GM12892 (cell line): ENCODE measurements at places on chromosomes 5 and 9.

DNA sequence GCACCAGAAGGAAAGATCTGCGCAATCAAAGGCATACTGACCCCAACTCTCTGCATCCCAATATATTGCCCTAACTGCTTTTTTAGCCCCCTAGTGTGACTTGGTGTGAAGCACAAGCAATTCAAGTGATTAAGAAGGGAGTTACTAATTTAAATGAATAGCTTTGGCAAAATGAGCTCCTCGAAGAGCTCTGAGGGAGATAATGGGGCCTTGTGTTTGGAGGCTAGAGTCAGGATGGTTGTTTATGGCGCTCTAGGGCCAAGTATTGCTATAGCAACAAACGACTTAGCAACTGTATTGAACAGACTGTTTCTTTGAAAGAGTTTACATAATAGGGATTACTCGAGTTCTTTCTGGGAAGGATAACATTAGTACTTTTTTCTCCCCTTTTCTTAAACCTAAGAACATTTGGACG is 11.5 kb upstream of the C5orf58 start:
- DNase-seq: no peak

DNA sequence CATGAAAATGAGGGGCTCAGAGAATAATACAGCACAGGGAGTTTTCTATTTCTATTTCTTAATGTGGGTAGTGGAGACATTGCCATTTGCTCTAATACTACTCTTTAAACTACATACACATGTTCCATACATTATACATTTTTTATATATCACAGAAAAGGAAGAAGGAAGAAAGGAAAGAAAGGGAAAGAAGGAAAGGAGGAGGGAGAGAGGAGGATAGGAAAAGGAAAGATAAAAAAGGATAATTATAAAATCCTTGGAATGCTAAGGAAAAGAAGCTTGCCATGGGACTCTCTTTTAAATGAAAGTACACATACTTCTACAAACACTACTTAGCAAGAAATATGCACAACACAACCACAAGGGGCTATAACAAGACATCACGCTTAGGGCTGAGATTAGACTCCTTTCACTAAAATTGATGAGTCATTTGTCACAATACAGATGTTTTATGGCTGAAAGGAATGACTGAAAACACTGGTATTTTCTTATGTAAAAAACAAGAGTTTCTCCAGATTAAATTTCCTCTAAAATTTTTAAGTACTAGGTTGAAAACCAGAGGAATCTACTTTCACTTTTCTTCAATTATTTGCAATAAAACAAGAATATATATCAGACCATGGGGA is 219.8 kb downstream of the ARL15 start:
- DNase-seq: no peak

DNA sequence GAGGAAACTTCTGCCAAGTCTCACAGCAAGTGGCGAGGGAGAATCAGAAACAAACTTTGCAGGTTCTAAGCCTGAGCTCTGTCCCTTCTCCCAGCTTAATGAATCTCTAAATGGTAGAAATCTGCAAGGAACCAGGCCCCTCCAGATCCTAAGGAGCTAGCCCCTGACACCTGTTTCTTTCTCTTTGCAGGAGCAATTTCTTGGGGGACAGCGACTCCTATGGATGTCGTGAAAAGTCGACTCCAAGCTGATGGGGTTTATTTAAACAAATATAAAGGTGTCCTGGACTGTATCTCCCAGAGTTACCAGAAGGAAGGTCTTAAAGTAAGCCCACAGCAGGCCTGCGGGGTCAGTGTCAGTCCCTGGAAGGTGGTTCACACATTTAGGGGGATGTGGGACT is 21.8 kb downstream of the IL9 start:
- no peak for DNase-seq

DNA sequence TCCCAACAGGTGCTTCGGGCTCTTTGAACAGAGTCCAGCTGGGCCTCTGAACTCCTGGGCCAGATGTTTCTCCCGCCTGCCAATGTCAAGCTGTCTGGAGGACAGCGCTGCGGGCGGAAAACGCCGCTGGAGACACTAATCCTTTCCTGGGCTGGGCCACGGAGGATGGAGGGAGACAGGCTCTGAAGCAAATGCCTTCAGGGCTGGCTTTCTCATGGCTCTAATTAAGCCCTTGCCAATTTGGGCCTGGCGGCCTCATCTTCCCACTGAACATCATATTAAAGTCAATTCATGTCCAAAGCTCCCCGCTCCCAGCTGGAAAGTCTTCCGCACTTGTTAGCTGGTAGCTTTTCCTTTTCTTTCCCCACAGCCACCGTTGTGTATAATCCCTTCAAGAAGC is 72.7 kb downstream of the NTNG2 start:
- no peak for DNase-seq

DNA sequence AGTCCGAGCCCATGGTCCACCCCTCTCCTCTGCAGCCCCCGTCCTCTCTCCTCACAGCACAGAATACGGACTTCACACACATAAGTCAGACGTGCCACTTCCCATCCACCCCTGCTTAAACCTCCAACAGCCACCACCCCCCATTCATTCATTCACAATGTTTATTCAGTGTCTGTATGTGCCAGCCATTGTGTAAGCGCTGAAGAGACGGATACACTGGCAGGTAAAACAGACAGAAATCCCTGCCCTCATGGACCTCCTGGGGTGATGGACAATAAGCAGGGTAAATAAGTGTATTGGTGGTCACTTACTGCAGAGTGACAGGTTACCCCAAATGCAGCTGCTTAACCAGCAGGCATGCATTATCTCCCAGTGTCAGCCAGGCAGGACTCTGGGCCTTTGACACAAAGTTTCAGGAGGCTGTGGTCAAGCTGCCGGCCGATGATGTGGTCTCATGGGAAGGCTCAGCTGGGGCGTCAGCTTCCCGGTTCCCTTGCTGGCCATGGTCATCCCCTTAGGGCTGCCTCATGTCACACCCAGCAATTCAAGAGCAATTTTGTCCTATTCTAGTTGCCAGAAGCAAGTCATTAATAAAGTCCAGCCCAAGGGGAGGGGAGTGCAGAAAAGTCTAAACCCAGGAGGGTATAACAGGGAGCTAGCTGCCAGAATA is 1.8 kb upstream of the PAXX start:
- no peak for DNase-seq

GRCh38 chr5:159133041-159133741 is 33.5 kb upstream of the EBF1 start:
- peak; percentile 13 for DNase-seq

DNA sequence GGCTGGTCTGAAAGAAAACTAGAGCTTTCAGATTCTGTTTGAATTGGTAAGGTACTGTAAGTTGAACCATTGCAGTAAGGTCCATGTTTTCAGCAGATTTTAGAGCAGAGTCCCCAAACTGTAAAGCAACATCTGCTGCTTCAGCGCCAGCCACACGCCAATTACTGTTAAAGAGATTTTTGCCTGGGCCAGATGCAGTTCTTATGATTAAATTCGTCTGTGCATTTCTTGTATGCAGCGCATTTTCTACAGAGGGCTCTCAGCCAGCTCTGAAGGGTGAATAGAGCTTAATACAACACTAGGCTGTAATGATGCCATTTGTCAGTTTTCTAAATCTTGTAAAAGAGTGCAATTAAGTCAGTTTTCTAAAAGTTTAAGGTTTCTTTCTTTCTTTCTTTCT is 246.3 kb downstream of the COX7C start:
- DNase-seq: no peak

DNA sequence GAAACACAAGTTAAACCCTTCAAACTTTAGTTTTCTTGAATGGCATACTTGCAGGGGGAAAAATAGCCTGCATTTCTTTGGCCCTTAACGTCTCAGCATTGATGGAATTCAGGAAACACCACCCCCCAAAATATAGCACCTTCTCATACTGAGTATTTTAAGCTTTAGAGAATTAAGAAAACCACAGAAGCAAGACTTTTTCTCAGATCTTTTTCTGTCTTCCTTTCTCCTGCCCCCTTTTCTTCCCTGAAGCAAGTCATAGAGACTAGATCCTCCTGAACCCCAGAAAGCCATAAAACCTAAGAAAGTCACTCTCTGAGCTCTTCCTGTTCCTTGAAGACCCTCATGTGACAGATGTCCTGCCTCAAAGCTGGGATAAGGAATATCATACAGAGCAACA is 1069.9 kb downstream of the EFNA5 start:
- no peak for DNase-seq

DNA sequence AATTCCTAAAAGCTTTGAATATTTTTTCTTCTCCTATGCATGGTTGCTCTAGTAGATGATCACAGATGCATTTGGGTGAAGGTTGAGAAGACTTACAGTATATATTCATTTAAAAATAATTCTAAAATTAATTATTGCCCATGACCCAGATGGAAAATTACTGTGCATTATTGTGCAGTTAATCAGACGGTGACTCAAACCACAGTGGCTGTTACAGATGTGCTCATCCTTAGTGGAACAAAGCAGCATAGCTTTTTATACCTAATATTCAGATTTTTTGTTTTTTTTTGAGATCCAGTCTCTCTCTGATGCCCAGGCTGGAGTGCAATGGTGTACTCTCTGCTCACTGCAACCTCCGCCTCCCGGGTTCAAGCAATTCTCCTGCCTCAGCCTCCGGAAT is 10.7 kb downstream of the OR2V1 start:
- DNase-seq: no peak

DNA sequence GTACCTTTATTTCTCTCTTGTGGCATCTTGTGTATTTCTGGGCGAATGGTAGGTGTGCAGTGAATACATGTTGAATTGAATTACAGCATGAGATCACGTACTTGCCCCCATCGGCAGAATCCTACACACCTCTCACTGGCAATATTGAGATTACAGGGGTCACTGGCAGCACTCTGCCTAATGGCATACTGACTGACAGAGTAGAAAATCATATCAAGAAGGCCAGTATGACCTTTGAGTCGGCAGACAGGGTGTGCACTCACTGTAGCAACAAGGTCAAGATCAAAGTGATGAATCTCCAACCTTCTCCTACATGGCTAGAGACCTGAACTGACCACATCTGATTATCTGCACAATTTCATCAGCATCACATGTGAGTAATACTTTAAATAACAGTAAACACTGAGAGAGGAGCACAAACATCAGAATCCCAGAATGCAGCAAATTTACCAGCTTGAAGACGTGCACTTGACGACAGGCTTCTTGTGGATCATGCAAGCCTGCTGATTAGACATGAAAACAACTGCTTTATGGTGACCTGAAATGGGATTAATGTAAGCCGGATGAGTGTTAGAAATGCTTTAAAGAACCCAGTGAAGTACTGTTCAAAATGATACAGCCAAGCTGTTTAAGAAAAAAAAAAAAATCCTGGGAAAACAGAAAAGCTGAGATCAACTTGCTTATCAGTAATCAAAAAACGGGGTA is 267.1 kb upstream of the EFNA5 start:
- no peak for DNase-seq

GRCh38 chr5:76479973-76480667 is 77.0 kb downstream of the IQGAP2 start:
- no peak for DNase-seq

DNA sequence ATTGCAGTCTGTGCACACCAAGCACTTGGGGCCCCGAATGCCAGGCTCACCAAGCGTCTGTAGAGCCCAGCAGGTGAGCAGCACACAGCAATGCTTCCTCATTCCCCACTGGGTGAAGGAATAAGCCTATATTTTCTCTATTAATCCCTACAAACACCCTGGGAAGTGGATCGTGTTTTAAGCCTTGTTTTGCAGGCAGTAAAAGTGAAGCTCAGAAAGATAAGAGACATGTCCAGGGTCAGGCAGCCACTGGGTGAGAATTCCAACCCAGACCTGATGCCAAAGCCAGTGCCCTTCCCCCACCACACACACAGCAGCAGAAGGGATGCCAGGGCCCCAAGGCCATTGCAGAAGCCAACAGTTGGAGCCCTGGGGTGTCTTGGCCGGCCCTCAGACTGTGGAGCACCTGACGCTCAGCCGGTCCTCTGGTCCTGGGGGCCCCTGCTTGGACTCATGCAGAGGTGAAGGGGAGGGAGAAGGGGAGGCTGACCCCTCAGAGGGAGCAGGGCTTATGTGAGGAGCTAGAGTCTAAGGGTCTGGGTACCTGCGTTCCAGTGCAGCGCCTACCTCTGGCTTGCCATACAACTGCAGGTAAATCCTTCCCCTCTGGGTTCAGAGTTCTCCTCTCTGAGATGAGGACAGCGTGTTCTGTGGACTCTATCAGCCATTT is 26.3 kb upstream of the SYNPO start:
- DNase-seq: no peak

DNA sequence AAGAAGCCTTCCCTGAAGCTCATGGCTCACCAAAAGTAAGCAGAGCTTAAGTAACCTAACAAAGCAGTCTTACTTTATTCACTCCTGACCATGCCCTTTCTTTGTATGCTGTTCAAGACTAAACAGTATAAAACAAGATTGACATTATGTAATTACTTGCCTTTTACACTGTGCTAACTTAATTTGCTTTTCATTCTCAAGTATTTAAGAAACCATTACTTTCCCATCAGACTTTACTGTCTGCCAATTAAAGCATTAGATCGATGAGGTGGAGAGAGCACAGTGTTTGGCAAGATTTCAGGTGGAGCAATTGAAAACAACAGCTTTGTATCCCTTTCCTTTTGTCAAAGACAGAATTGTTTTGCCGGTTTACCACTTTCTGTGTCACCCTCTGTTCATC is 98.2 kb downstream of the RORB start:
- no peak for DNase-seq
